Activated T-helper 1 cell treated with Interleukin-2 at 50 U/mL for 16 hours (primary cell): ENCODE measurements at places on chromosomes 11 and 22.

GRCh38 chr11:41307296-41308080 lies 152.0 kb downstream of the LRRC4C start:
- DNase-seq, result no peak

DNA sequence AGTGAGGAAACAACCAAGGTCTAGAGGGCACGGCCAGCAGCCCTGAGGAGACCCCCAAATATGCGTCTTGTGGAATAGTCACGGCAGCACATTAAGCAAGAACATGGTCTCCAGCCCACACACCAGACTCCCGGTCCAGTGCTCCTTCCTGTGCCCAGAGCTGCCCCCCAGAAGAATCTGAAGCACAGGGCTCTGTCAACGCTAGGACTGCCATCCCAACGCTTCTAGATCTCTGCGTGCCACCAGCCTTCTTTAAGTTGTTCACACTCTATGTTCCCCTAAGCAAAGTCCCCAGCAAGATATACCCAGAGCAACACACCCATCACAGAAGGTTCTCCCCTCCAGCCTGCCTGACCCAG lies 3.5 kb upstream of the SEC14L2 start:
- DNase-seq, result no peak

DNA sequence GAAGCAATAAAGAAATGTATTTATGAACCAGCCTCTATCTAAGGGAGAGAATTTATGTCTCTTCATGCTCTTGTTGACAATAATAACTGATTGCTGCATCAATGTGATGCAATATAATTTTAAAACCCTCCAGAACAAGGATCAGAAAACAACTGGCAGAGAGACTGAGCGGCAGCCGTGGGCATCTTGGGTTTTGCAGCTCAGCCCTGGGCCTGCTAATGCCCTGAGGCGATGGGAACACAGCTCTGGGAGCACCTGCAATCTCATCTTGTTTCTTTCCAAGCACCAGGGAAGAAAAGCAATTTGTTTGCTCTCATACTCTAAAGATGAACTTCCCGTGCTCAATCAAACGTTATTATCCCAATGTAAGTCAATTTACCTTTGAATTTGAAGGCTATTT lies 245.7 kb downstream of the ST3GAL4 start:
- DNase-seq, result no peak

DNA sequence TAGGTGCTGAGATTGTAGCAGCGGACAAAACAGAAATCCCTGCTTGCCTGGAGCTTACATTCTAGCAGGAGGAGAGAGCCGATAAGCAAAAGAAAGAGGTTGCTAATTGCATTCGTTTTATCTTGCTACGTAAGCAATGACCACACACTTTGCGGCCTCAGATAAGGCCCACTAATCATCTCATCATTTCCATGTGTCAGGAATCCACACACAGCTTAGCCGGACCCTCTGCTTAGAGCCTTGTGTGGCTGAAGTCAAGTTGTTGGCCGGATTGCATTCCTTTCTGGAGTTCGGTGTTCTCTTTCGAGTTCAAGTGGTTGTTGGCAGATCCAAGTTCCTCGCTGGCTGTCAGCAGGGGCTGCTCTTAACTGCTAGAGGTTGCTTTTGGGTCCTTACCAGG lies 101.6 kb downstream of the CHST1 start:
- no peak for DNase-seq

DNA sequence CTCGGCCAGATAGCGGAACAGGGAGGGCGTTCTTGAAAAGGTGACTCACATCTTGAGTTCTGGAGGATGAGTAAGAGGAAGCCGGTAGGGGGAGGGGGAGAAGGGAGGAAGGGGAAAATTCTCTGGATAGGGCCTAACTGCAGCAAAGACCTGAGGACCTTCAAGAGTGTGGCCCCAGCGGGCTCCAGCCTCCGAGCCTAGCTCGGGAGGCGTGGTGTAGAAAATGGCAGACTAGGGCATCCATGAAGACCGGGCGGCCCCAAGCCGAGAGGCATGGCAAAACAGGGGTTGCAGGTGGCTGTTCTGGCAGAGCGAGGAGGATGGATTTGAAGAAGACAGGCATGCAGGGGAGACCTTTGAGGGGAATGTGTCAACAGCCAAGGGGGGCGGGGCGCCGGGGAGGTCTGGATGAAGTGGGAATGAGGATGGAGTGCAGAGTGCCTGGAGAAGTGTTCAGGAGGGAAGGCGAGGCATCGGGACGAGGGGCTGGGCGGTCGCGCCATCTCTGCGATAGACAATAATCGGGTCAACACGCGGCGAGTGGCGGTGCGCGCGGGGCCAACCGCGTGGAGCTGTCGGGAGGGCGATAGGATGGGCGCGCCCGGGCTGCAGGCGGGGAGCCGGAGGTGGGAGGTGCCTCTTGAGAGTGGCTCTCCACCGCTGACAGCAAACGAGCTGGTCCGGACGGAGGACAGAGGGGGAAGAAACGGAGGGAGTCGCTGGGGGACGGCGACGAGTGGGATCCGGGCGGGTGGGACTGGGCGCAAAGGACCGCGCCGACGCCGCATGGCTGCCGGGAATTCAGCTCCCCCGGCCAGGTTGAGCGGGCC lies 40.0 kb upstream of the CREB3L1 start:
- DNase-seq, result peak; percentile 30

DNA sequence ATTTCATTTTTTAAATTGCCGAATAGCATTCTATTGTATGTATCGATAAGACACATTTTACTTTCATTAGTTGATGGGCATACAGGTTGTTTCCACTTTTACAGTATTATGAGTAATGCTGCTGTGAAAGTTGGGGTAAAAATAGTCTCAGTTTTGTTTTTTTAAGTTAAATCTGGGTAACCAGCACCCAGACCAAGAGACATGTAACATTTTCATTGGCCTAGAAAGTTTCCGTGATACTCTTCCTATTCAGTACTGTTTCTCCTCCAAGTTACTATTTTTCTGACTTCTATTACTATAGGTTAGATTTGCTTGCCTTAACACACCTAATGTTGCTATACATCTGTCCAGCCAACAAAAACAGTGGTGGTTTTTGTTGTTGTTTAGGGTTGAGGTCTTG lies 12.3 kb downstream of the IPO7 start:
- no peak for DNase-seq

GRCh38 chr11:75592715-75593114 lies 30.7 kb downstream of the SERPINH1 start:
- DNase-seq, result no peak

DNA sequence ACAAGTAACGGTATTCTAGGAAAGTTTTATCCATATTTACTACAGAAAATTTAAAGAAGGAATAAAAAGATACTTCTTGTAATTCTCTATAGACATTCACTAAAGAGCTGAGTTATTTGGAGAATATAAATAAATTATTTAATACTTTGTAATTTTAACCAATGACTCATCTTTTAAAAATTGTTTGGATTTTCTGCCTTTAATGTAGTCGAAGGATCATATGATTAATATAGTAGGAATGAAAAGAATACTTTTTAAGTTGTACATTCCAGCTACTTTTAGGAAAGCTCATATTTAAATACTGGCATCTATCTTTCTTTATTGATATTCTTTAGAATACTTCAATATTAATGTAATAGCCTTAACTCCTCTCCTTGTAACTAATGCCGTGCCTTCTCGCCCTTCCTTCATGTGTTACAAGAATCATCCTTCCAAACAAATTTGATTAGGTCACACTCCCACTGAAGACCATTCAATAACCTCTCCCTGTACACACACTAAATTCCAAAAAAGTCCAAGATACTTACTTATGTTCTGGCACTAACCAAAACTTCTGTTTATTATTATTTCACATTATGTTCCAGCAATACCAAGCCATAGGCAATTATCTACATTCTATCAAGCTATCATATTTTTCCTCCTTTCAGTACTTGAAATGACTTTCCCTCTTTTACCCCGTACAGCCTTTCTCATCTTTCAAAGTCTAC lies 501.9 kb downstream of the CNTN5 start:
- DNase-seq, result no peak

- DNase-seq, result no peak
Measured at GRCh38 chr11:61866231-61866957, 25.0 kb downstream of the FADS3 start.

DNA sequence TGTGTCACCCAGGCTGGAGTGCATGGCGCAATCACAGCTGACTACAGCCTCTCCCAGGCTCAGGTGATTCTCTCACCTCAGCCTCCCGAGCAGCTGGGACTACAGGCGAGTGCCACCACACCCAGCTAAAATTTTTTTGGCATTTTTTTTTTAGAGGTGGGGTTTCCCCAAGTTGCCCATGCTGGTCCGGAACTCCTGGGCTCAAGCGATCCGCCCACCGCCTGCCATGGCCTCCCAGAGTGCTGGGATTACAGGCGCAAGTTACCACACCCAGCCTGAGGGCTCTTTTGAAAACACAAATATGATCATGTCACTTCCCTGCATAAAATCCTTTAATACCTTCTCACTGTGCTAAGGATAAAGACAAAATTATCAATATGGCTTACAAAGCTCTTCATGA lies 88.1 kb downstream of the MAML2 start:
- DNase-seq, result no peak

- DNase-seq, result no peak
Measured at GRCh38 chr11:19365743-19366410, 125.1 kb upstream of the E2F8 start.

DNA sequence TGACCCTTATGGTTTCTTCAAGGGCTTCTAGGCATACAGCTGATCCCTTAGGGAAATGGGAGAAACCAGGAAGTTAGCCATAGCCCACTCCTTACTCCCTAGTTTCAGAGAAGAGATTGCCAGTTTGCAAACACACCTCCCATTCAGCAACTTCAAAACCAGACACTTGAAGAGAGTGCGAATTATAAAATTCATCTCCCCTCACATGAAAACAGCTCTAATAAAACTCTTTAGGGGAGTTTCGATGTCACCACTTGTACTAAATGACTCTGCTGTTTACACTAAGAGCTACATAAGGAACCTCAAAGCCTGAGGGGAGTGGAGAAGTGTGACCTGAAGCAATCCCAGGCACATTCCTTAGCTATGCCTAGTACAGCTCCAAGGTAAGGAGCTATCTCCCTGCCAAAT lies 8.3 kb downstream of the LGR4 start:
- DNase-seq, result no peak

DNA sequence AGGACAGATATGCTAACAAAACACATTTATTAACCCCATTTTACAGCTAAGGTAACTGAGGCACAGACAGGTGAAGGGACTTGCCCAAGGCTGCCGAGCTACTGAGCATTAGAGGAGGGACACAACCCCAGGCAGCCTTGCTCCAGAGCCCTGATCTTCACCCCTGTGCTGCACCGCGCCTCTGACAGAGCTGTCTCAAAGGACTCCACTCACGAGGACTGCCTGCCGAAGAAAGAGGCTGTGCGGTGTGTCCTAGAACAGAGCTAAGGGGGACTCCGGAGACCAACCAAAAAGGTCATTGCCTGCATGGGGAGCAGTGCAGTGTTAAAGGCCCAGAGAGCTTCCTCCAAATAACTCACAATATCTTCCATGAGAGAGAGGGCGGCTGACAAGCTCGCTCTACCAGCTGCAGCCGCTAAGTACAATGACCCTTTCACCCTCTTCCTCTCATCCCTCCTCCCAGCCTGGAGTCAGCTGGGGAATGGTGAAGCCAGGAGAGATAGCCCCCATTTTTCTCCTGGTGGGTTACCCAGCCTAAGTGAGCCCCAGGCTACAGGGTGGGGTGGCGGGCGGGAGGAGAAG lies 119.2 kb downstream of the DSCAML1 start:
- DNase-seq, result no peak

- no peak for DNase-seq
Measured at GRCh38 chr11:31560842-31561476, 51.4 kb downstream of the ELP4 start.

- DNase-seq, result no peak
Measured at GRCh38 chr22:38850941-38851849, 7.4 kb upstream of the NPTXR start.

GRCh38 chr22:27417421-27417814 lies 384.1 kb downstream of the MN1 start:
- DNase-seq, result no peak

DNA sequence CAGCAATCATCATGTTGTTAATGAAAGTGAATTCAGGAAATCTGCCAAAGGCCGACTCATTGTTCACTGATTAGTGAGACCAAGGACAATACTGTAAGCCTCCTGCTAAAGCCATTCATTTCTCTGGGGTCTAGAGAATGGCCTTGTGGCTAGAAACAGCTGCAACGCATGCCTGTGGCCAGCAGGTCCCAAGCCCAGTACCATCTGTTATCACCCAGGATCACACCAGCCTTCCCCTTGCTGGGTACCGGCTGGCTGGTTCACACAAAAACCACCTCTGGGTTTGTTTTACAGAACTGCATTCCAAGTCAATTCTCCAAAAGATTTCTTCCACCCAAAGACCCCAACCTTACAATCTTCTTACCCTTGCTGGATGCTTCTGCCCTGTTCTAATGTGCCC lies 1.1 kb downstream of the PLAAT5 start:
- DNase-seq, result no peak

GRCh38 chr22:37161443-37161842 lies 11.7 kb upstream of the IL2RB start:
- no peak for DNase-seq

DNA sequence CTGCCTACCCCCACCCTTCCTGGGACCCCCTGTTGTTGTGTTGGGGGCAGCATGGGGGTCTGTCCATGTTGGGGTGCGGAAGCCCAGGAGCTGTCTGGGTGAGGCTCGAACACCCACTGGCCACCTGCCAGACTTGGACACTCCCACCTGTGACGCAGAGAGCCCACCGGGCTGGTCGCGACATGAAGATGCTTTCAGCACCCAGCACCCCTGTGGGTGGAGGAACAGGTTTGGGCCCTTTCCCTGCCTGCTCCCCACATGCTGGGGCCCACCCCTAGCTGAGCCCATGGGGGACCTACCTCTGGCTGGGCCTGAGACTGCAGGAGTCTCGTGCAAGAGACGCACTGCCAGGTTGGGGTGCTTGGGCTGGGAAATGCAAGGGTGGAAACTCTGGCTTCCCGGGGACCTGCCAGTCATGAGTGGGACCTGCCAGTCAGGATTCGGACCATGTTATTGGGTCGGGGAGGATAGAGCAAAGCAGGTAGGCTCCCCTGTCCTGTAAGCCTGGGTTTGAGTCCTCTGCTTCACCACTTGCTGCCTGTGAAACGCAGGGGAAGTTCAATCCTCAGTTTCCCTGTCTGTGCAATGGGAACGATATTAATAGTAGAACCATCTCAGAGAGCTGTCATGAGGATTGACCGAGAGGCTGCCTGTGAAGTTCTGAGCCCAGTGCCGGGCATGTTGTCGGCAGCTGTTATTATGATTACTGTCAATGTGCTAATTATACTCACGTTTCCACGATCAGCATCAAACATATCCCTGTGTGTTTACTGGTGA lies 24.1 kb downstream of the KIAA1671 start:
- no peak for DNase-seq

GRCh38 chr11:58671983-58672633 lies 49.6 kb downstream of the CNTF start:
- DNase-seq, result no peak

DNA sequence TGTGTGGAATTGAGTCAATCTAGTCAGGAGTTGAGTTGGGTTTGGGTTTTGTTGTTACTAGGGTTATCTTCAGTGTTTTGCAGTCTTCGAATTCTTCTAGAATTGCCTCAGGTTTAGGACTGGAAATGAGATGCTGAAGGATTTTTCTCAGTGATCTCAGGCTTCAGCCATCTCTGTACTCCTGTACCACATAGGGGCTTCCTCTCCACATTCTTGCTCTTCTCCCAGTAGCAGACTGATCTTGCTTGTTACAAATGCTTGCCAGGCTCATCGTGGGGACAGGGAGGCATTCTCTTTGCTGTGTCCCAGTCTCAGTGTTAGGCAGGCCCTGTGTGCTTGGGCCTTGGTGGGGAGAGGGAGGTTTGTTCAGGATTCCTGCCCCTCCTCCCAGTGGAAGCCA lies 96.1 kb downstream of the LRRC32 start:
- no peak for DNase-seq
